NCI-H1105 (cell line): ENCODE measurements at places on chromosomes 3 and 15.

DNA sequence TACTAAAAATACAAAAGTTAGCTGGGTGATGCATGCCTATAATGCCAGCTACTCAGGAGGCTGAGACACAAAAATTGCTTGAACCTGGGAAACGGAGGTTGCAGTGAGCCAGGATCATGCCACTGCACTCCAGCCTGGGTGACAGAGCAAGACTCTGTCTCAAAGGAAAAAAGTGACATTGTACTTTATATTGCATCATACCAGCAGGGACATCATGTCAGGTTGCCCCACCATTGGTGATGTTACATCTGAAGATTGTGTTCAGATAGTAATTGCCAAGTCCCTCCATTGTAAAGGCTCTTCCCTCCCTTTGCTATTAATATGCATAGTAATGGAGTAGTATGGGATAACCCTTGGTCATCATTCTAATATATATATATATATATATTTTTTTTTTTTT, 44.8 kb downstream of the FOXL2 start:
- DNase-seq: no peak

DNA sequence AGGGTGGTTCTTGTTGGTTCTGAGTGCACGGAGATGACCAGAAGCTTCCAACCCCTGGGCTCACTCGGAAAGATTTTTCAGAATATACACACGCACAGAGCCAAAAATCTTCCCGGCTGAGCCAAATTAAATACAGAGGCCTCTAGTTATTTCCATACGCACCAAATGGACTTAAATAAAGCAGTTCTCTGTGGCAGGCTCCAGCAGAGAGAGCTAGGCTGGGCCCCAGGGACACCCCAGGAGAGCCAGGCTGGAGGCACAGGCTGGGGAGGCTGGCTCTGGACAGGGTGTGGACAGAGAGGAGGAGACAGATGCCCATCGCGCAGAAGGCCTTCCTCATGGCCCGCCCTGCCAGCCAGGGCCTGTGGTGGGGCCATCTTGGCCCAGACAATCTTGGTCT, 115.9 kb downstream of the IQSEC1 start:
- no peak for DNase-seq

DNA sequence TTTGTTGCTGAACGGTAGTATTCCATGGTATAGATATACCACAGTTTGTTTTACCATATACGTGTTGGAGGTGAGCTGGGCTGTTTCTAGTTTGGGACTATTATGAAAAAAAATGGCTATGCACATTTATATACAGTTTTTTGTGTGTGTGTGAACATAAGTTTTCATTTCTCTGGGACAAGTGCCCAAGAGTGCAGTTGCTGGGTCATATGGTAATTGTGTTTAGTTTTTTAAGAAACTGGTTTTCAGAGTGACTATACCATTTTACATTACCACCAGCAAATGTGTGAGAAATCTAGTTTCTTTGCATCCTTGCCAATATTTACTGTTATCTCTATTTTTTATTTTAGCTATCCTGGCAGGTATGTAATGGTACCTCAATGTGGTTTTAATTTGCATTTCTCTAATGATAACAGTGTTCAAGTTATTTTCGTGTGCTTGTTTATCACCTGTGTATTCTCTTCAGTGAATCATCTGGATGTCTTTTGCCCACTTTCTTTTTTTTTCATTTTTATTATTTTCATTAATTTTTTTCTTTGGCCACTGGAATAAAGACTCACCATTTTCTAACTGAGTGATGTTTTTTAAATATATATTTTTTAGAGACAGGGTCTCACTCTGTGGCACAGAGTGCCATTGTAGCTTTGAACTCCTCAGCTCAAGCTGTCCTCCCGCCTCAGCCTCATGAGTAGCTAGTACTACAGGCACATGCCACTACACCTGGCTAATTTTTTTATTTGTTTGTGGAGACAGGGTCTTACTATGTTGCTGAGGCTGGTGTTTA, 75.3 kb downstream of the ZNF609 start:
- no peak for DNase-seq

GRCh38 chr3:34862456-34862855, 776.9 kb upstream of the ARPP21 start:
- DNase-seq: no peak

- DNase-seq: no peak
Measured at GRCh38 chr3:50380405-50381085, 21.2 kb upstream of the TMEM115 start.

DNA sequence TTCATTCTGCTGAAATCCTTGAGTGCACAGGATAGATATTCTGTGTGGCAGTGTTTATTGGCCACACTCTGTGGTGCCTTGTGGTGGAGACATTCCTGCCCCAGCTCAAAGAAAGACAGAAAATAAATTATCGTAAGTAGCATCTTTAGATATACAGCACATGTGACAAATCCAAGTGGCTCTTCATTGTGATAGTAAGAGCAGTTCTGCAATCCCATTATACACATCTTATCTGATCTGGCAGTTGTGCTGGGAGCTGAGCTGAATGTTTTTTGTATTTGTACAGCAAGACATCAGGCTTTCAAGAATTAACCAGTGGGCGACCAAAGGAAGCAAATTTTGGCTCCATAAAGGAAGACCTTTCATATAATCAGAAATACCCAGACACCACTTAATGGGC, 235.3 kb upstream of the MRPL3 start:
- DNase-seq: peak; percentile 47

DNA sequence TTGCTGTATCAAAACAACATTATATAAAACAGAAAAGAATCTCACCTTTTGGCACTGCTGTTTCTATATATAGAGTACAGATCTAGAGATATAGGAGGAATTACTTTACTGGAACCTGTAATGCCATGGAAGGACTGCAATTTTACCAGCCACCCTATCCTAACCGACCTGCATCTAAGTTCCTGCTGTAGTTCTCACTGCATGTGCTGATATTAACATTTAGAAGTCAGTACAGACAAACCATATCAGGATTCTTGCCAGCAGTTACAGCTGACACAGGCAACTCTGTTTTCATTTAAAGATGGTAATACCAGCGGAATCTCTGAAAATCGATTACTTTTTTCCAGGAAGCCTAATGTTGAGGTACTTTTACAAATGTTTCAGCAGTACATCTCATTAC, 73.4 kb upstream of the MYO5C start:
- DNase-seq: no peak

GRCh38 chr3:58175187-58175436, 35.7 kb downstream of the DNASE1L3 start:
- DNase-seq: no peak

GRCh38 chr3:128232376-128233178, 79.3 kb downstream of the EEFSEC start:
- DNase-seq: no peak

- no peak for DNase-seq
Measured at GRCh38 chr3:186772701-186773417, 10.5 kb upstream of the EIF4A2 start.

DNA sequence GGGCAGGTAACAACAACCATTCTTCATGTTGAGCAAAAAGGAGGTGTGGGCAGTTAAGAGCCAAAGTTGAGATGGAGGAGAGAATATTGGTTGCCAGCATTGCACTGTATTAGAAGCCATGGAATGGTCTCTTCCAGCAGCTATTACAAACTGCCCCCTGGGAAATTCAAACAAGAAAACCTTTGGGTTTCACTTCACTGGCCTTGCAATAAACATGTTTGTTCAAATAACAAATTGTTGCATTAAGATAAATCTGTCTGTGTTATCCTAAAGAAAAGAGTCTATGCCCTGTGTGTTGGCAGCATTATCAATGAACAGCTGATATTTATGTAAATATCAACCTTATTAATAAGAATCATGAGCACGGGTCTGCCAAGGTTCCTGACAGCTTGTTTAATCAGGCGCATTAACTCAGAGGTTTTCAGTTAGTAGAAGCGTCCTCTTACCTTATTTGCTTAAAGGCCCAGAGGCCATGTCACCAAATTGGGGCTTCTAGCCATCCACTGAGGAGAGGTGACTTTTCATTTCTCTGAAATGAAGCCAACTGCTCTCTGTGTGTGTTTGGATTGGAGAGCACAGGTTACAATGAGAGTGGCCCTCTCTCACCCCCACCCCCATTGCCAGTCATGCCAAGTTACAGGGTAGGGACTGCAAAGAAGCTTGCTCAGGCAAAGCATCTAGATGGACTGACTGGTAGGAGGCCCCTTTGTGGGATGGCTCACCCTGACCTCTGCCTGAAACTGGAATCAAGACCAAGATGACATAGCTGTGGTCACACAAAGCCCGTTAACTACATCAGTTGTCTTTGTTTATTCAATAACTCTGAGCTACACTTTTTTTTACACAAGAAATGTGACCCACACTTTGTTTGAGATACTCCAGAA, 10.5 kb downstream of the FILIP1L start:
- DNase-seq: peak; percentile 28

- DNase-seq: no peak
Measured at GRCh38 chr3:30832961-30833575, 61.4 kb downstream of the GADL1 start.

DNA sequence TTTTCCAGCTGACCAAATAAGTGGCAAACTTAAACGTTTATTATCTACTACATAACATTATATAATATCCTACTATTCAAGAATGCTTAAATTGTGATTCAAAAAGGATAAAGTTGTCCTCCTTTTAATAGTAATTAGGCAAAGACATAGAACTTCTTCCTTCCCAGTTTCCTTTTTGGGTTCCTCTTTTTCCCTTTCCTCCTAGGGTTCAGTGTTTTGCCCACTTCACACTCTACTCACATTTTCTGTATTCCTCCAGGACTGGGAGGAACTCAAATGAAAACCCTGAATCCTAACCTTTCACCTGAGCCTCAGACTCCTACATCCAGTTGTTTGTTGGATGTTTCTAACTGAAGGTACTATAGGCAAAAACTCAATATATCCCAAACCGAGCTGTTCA, 132.5 kb downstream of the PEAK1 start:
- no peak for DNase-seq

DNA sequence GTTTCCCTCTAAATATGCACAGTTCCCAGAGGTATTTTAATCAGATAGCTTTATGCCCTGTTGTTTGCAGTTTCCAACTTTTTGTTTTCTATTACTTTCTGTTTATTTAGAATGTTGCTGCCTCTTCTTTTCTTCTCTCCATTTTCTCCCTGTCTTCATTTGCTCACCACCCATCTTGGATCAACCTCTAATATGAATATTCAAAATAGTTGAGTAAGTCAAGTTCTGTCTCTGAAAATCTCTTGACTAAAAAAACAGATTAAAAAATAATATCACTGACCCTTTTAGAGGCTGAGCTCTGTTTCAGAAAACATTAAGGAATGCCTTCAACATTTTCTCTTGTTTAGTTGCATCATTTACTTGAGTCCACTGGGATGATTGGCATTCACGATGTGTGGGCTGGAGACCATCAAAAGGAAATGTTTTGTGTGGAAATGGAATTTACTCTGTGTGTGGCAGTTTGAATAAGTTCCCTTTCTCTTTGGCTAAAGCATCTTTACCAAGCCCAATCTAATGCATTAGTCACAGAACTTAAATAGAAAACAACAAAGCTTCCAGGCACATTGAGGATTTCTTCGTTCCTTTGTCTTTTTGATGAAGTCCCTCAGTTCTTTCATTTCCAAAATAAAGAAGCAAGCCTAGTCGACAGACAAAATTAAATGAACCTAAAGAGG, 633.9 kb upstream of the TGFBR2 start:
- no peak for DNase-seq

DNA sequence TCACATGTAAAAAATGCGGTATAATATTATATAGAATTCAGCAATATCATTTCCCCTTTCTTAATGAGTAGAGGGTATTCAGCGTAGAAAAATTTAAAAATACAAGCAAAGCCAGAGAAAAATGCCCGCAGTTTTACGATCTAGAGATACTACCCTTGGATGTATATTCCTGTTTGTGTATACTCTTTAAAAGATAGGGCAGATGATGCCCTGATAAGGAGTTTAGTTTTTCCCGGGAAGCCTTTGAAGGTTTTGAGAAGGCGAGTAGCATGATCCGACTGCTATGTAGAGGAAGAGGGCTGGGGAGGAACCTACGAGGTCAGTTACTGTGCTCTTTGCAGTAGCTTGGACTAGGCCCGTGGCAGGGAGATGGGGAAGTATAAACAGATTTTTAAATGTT, 1.2 kb downstream of the YEATS2 start:
- DNase-seq: peak; percentile 12

DNA sequence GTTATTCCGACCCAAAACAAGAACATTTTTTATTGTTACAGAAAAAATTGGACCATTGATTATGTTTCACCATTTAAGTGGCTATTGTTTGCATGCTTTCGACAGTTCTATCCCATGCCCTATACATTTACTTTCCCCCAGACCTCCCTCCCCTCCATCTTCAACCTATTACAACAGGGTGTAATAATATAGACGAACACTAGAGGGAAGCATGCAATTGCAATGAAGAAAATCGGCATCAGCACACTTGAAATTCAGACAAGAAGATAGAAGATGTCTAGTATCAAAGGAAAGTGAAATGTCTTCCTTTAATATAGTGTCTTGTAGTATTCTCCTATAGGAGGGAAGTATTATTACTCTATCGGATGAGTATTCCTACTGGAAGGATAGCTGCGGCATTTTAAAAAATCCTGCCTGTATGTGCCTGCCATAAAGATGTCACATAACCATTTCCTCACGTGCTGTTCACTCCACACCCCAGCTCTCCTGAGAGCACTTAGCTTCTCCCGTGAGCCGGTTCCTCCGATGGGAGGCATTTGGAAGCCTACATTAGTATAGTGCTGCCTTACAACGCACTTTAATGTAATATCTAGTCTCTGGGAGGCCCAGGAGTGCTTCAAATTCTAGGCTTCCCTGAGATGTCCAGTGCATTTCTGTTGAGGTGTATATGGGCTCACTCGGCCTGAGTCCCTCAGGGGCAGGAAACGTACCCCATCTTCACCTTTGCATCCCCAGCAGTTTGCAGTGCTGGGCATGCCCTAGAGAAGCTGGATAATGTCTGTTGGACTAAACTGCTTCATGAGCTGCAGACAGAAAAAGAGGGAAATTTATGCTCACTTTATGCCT, 17.8 kb upstream of the ERICH6 start:
- peak; percentile 77 for DNase-seq

GRCh38 chr3:73409138-73409763, 215.5 kb downstream of the PDZRN3 start:
- no peak for DNase-seq

DNA sequence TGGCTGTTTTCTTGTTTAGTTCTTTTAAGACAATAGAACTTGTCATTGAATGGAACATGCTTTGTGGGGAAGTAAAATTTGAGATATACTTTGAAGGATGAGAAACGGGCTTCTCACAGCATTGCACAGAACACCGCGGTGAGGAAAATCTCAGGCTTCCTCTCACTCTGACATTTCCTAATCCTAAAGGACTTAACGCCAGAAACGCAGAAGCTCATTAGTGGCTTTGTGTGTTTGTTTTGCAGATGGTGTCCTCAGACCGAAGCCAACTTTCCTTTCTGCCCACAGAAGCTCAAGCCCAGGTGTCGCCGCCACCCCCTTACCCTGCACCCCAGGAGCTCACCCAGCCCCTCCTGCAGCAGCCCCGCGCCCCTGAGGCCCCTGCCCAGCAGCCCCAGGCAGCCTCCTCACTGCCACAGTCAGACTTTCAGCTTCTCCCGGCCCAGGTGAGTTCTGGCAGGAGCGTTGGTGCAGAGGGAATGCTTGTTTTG, 78.9 kb upstream of the BLM start:
- DNase-seq: no peak

DNA sequence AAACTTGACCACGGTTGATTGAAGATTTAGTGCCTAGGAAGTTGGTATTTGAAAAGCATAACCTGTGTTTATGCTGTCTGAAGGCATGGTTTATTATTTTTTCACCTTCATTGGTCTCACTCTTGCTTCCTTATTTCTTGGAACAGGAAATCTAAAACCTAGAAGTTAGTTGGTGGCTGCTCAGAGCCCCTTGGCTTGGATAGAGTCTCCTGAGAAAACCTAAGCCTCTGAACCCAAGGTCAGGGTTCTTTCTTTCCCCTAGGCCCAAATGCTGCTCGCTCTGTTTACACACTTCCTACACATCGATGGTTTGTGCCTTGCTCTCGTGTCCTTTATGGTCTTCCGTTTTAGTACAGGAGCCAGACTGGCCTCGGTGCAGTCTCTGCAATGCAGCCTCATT, 82.2 kb downstream of the TRAK1 start:
- DNase-seq: no peak
